GM23248 (cell line): ENCODE measurements at places on chromosomes 4 and X.

- no peaks in the 10 kb centered on the region for H3K36me3 ChIP-seq
- no peak overlapping the region for H3K27ac ChIP-seq
- no peaks in the 10 kb centered on the region for H3K4me1 ChIP-seq
- peak; percentile 26 for DNase-seq
Observed at GRCh38 chrX:11908371-11908770, 150.3 kb downstream of the MSL3 start.

DNA sequence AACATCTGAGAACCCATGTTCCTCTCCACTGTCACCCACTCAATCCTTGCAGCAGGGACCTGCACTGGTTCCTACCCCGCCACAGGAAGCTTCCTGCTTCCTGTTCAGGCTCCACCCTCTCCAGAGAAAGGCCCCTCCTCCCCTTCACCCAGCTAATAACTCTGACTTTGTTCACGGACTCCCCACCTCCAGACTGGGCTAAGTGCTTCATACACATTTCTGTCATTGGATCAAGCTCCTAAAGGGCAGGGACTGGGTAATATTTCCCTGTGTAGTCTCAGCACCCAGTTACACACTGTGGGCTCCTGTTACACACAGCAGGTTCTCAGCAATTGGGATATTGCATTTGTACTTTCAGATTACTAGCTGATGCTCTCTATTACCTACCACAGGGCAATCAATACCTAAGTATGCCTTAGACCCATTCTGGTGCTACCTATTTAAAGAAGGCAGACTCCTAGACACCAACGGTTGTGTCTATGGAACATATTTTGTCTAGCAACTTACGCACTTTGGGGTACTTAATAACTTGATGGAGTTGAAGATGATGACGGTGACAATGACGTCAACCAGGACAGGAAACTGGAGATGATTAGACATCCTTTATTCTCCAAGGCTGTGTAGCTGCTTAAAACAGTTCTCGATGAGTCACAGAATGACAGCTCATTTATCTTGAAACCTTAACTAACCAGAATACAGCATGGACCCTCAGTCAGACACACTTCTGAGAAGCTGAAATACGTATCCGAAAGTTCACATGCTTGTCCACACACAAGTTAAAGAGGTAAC, 58.1 kb downstream of the MAML3 start:
- DNase-seq = peak; percentile 92
- H3K27me3 ChIP-seq = no peaks in the 10 kb centered on the region
- H3K36me3 ChIP-seq = no peaks in the 10 kb centered on the region

DNA sequence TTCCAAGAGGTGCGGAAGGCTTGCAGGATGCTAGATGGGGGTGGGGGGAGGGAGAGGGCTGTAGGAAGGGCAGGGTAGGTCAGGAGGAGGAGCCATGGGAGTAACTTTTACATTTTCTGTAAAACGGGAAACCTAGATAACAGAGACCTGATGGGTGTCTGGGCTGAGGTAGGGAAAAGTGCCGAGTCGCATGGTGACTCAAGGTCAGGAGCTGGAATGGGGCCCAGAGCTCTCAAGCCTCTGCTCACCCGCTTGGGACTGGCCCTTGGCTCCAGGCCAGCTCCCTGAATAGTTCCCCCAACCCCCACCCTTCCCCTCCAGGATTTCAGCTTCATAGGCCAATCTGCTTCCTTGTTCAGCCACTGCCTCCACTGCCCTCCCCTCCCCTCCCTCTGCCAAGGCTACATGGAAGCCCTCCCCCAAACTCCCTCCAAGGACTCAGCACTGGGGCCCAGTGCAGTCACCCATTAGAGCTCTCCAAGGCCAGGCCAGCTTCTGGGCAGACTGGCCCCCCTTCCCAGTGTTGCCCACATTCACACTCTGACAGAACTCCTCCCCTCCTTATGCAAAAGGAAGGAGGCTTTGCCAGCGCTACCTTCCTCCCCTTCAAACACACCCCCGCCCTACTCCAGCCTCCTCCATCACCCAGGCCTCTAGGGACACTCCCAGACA, 43.6 kb downstream of the TSC22D3 start:
- H3K4me1 ChIP-seq = no peaks in the 10 kb centered on the region
- H3K27me3 ChIP-seq = no peaks in the 10 kb centered on the region
- H3K36me3 ChIP-seq = no peaks in the 10 kb centered on the region
- no peak overlapping the region for H3K4me3 ChIP-seq

- DNase-seq = no peak
- H3K4me1 ChIP-seq = no peaks in the 10 kb centered on the region
- H3K27ac ChIP-seq = no peak overlapping the region
Observed at GRCh38 chr4:65399084-65399483, 271.2 kb downstream of the EPHA5 start.

DNA sequence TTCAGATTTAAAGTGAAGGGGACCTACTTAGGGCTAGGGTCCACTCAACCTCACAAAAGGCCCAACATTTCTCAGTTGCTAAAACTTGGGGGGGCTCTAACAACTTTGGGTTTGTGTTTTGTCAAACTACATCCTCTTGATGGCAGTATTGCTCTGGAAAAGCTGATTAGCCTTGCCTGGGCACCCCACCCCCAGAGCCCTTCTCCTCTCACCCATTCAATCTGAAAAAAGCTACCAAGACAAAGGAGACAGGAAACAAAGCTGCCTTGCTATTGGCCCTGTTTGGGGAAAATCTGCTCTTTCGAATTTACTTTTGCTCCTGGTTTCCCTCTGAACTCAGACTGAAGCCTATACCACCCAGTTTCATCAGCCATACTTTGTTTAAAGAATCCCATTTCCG, 195.2 kb upstream of the STK26 start:
- no peak overlapping the region for H3K27ac ChIP-seq
- H3K4me1 ChIP-seq = no peaks in the 10 kb centered on the region
- no peaks in the 10 kb centered on the region for H3K36me3 ChIP-seq
- H3K4me3 ChIP-seq = no peak overlapping the region

- DNase-seq = peak; percentile 82
- H3K4me1 ChIP-seq = no peaks in the 10 kb centered on the region
- no peak overlapping the region for H3K4me3 ChIP-seq
- no peaks in the 10 kb centered on the region for H3K27me3 ChIP-seq
- no peak overlapping the region for H3K27ac ChIP-seq
Observed at GRCh38 chrX:38347136-38347535, 5.3 kb upstream of the OTC start.
